ENCODE measurements at places on chromosomes 2 and 18.

GRCh38 chr2:124810132-124810531 is 785.0 kb downstream of the CNTNAP5 start:
- no peak for DNase-seq

DNA sequence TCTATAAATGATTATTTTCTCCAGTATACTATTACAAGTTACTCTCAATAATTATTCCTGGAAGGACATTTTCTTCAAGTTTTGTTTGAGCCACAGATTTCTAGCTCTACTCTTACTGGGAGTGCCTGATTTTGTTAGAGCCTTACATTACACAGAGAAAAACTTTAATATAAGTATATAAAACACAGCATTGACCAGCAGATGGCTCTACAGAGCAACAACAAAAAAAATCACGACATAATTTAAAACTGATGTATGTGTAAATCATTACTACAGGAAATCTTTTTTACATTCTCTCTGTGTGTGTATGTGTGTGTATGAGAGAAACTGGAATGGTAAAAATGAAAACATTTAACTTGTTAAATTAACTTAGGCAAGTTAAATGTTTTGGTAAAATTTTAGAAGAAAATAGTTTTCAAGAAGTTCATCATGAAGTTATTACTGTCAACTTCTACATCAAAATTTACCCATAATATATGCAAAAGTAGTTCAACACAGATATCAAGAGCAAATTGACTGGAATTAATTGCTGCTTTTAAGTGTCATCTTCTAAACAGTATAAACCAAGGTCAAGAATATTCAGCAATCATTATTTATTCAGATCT is 103.3 kb downstream of the MDH1 start:
- DNase-seq: peak; percentile 53

DNA sequence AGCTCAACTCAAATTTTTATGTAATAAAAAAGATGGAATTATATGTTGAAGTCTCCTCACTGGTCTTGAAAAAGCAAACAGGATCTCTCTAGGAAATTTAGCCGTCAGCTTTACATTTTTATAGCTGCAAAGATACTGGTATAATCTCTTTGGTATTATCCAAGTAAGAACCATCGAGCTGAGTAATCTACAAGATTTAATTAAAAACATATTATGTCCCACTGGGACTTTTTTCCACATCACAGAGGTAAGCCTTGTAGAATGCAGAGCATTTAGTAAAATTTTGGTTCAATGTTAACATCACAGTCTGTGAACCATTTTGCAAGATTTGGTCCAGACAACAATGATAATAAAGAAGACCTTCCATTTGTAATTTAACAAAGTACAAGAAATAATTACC is 162.6 kb upstream of the SLC39A10 start:
- no peak for DNase-seq

DNA sequence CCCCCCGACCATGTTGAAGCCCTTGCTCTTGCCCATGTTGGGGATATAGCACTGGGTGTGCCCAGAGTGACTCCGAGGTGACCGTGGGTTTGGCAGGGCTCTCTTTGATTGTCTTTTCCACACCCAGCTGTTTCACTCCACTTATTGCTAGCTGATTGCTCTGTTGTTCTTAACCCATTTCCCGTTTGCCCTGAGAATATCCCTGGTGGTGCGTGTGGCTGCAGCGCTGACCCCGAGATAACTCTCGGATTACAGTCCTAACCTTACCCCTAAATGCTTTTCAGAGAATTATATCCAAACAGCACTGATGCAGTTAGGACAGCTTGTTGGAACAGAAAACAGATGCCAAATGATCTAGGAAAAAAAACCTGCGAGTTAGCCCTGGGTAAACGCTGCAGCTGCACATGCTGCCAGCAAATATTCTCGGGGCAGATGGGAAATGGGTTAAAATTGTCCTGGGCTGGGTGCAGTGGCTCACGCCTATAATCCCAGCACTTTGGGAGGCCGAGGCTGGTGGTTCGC is 34.3 kb upstream of the SNORC start:
- DNase-seq: no peak

DNA sequence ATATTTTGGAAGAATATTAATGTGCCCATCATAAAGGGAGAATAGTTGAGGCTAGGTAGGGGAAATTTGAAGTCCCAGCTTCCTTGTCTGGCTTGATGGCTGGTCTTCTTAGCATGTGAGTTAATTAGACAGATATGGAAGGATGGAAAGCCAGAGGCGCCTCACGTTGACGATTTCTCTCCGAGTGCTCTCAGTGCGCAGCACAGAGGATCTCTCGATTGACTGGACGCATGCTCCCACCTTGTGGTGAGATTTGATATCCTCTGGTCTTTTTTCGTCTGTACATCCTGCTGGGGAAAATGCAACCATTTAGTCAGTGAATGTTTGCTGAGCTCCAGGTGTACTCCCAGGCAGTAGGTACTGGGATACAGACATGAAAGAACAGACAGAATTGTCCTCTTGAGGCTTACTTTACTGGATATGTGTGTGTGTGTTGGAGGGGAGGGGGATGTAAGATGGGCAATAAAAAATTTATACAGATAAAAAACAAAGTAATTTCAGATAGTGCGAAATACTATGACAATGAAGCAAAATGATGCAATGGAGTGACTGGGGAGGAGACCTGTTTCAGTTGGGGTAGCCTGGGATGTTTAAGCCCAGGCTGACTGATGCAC is 66.9 kb upstream of the ZNG1B start:
- peak; percentile 75 for DNase-seq

DNA sequence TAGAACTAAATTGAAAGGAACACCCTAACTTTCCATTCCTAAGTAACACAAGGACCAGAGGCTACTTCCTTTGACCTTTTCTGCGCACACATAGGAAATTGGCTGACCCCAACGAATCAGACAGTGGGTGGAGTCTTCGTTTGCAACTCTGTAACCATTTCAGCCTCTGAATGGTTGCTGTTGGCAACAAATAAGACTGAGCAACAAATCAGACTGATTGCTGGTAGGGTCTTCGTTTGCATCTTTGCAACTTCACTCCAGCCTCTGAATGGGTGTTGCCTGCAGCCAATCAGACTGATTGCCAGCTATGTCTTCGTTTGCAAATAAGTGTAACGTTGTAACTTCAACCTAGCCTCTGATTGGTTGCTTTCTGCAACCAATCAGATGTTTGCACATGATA is 34.6 kb downstream of the USP40 start:
- DNase-seq: no peak

- DNase-seq: no peak
Observed at GRCh38 chr2:233977296-233977837, 60.2 kb downstream of the TRPM8 start.

- DNase-seq: no peak
Observed at GRCh38 chr2:198144660-198145059, 340.3 kb downstream of the PLCL1 start.

DNA sequence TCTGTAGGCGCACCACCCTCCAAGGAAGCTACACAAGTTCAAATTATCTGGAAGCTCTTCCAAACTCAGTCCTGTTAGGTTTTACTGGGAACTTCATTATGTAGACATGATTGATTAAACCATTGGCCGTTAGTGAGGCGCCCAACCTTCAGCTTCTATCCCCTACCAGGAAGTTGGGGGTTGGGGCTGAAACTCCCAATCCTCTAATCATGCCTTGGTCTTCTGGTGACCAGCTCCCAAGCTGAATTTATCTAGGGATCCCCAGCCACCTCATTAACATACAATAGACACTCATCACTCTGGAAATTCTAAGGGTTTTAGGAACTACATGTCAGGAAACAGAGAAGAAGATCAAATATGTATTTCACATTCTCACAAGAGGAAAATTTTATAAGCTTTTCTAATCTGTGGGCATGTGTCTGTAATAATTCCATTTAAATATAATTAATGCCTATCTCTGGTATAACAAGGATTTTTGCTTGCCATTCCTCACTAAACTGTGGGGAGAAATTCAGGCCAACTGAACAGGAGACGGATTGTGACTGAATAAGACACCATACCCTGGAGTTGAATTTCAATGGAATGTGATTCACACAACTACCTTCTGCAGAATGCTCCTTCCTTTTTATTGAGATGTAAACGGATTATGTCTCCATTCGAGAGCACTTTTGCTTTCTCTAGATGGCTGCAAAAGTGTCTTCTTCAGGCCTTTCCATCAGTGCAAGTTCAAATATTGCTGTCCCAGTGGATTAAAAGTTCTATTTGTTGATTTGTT is 328.6 kb downstream of the LRRTM1 start:
- DNase-seq: no peak

GRCh38 chr2:176646033-176646615 is 376.9 kb downstream of the MTX2 start:
- DNase-seq: no peak

DNA sequence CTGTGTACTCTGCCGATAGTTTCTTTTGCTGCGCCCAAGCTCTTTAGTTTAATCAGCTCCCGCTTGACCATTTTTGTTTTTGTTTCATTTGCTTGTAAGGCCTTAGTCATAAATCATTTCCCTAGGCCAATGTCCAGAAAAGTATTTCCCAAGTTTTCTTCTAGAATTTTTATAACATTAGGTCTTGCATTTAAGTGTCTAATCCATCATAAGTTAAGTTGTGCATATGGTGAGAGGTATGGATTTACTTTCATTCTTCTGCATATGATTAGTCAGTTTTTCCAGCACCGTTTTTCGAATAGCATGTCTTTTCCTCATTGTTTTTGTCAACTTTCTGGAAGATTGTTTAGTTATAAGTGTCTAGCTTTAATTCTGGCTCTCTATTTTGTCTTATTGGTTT is 484.8 kb upstream of the CNTNAP5 start:
- DNase-seq: no peak

GRCh38 chr18:67794521-67794920 is 278.0 kb upstream of the DSEL start:
- no peak for DNase-seq

DNA sequence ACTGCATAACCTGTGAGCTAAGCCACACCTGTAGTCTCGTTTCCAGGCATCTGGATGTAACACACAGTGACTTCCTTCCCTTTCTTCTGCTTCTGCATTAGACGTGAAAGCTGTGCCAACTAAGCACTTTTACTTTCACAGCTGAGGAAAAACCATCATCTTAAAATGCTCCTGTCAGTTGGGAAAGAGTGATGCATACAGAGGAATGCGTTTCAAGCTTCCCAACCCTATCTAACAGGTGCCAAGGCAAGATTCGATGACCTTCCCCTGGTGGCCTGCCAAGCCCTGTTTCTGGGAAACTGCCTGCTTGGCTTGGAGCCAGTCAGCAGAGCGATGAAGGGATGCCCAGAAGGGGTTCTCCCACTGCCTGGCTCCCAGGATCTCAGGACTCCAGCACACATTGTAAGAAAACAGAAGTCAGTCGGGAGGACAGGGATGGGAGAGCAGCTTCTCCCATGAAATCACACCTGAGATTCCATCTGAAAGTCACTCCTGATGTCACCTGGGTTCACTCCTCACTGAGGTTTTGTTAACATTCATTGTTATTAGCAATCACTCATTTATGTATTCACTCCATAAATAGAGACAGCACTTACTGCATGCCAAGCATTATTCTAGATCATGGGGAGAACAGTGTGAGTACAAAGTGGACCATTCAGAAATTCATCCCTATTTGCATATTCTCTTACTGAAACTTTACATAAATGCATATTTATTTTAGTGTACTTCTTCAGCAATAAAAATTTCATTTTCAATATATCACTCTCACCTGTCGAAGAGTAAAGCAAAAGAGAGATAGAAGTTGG is 64.1 kb downstream of the DTNA start:
- no peak for DNase-seq

DNA sequence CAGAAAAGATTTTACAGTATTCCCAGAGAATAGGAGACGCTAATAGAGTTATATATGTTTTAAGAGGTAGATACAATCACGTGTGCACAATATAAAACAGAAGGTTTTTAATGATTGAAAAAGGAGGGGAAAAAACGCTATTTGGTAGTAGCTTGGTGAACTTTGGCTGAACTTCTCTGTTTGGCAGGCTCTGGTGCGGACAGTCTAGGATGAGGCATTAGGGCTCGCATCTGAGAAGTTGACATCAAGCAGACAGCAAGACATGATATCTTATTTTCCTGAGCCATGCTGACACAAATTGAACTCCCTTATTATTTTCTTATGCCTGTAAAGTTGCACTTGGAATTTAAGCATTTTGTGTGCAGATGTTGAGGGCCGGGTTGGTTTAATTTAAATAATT is 176.6 kb downstream of the EN1 start:
- DNase-seq: no peak

DNA sequence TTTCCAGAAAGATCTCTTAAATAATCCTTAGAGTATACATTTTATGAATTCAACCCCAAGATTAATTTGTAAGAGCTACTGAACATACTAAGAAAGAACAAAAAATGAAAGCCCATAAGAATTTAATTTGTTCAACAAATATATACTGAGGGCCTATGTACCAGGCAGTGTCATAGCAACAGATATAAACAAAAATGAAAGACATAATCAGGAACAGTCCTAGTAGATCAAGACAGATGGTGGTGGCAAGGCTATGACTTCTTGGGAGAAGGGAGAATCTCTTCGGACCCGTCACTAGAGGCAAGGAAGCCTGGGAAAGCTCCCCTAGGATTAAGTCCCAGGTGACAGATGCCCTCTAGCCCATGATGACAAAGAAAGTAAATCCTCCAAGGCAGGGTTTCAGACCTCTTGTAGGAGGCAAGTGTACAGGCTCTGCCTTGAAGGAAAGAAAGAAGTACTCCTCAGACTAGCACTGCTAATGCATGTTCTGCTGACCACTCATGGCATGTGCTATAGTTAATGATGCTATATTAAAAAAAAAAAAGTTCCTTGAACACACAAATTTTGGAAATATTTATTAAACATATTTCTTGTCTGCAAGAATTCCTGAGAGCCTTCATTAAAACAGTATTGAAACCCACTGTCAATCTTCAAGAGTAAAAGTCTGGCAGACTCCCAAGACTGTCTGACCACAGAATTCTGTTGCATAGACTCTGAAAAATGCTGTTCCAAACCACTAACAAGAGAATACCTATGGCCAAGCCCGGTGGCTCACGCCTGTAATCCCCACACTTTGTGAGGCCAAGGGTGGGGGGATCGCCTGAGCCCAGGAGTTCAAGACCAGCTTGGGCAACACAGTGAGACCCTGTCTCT is 31.5 kb downstream of the NOL10 start:
- no peak for DNase-seq

DNA sequence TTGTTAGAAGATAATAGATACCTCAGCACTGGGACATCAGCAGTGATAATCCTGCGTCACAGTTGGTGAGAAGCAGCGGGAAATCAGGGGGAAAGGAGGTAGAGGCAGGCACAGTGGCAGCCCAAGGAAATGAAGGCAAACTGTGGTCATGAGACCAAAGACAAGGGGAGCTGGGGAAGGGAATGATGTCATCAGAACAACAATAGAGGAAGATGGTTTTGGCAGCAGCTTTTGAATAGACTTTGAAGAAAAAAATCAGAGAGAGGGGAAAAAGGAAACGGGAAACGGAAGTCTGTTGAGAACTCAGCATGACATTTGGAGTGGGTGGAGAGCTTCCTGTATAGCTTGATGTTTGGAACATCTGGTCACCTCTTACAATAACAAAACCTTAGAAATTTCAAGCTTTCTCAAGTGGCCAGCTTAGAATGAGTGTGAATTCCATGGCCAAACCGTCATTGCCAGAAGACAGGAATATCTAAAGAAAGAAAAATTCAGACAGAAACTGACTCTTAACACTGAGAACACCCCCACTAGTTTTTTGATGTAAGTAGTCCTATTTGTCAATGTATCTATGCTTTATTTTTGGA is 18.4 kb upstream of the YES1 start:
- peak; percentile 64 for DNase-seq
